Activated naive CD4-positive, alpha-beta T cell (primary cell): ENCODE measurements at places on chromosomes 2 and 18.

DNA sequence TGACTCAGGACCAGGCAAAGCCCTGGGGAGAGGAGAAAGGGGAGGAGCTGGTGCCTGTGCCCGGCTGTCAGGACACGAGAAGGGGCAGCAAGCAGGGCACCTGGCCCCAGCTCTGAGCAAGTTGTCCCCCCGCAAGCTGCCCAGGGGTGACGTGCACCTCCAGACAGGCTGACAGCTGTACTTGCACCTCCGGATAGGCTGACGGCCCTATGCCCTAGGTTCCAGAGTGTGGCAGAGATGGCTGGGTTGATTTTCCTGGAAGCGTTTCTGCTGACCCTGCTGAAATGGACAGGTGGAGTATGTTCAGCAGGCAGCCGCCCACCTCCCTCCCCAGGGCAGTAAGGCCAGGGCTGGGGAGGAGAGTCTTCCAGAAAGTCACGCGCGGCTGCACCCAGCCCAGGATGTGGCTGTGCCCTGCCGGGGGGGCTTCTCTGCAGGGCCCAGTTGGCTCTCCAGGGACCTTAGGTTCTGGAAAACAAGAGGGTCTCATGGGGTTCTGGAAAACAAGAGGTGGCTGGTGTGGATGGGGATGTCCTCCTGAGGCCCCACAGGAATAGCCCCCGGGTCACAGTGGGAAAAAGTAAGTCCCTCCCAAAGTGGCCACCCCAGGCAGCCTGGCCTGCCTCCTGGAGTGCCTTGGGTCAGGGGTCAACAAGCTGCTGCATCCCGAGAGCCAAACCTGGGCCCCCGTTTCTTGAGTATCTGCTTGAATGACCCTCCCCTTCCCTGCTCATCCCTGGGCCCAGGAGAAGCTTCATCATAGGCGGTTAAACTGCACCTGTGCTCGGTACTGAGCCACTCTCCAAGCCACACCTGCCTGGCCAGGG, 71.4 kb upstream of the OTOS start:
- DNase-seq = no peak

DNA sequence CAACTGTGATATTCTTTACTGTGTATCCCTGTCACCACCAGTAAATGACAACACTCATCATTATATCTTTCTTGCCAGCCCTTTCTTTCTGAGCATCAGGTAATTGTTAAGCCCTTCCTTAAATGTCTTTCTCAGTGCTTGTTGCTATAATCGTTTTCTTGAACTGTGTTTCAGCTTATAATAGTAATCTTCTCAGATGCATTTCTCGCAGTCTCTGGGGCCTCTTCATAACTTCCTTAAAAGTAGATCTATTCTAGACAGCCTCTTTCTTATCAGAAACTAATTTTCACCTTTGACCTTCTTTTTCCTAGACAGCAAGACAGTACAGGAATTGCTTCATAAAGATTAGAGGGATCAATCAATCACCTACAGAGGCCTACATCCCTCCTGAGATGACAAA, 648.1 kb downstream of the CPS1 start:
- DNase-seq = no peak

DNA sequence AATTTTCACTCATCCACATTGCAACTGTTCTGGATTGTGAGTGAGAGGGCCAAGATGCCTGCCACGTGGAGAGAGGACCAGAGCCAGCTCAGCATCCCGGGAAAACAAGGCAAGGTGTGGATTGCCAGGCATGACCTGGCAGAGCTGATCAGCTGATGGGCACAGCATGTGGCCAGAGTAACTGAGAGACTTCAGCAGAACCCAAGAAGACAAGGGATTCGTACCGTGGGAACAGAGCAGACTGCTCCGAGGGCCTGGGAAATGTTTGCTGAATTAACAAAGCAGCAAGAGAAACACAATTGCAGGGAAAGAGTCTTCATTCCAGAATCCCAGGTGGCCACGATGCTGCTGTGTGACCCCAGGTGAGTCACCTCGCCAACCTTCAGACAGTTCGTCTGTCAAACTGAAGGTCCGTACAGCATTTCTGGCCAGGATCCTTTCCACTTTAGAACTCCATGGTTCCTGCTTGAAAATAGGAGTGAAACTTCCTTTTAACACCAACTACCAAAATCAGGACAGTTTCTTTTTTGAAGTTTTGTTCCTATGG, 26.3 kb upstream of the POMC start:
- DNase-seq = no peak

GRCh38 chr2:64105670-64106461, 38.4 kb downstream of the PELI1 start:
- no peak for DNase-seq

DNA sequence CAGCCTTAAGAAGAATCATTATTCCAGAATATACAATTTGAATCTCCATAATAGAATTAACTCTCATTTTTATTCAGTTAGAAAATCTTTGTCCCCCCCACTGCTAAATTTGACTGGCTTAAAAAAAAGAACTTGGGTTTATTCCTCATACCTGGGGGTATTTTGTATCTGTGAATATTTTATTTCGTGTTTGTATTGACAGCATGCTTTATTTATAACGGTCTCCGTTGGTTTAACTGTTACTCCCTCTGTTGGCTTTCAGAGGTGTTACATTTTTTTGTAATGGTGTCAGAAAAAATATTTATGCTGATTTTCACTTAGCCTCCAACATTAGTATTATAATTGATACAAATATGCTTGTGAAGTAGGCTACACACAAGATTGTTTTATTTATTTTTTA, 109.1 kb downstream of the HAUS1 start:
- no peak for DNase-seq

- DNase-seq = no peak
Observed at GRCh38 chr2:175463589-175464310, 282.2 kb upstream of the ATP5MC3 start.
